ENCODE measurements at places on chromosomes 12 and 14. TPM values are rescaled to one million over a fixed set of nuclear protein-coding genes. Genes with fewer than 3 reads are reported as not detected.

Gene AMN1
- 10.1 TPM for total RNA-seq

Gene CCDC88C
- 10.1 TPM for total RNA-seq

Gene KRT4
- 227 TPM for total RNA-seq

Gene C14orf180
- 0.78 TPM for total RNA-seq

Gene VPS37B
- total RNA-seq = 47.4 TPM

Gene ZCRB1
- 79.7 TPM for total RNA-seq
